Dermis lymphatic vessel endothelial cell (primary cell): ENCODE measurements at places on chromosomes 11 and 22. TPM values are rescaled to one million over a fixed set of nuclear protein-coding genes. Genes with fewer than 3 reads are reported as not detected.

Gene GNAZ
- 0.22 and 0.52 TPM in 2 replicates for total RNA-seq

Gene TUBA8
- total RNA-seq, result 0.26 and 0.33 TPM in 2 replicates

Gene APOC3
- total RNA-seq, result not detected in 2 replicates

Gene OR52N5
- not detected in 2 replicates for total RNA-seq

Gene TSPAN32
- total RNA-seq, result not detected in 2 replicates

Gene TSSK2
- not detected in 2 replicates for total RNA-seq

Gene RTN4RL2
- 0.11 TPM in 1 of 2 replicates, not detected in the other for total RNA-seq

Gene OR52M1
- total RNA-seq, result not detected in 2 replicates

Gene CCND1
- 116 and 372 TPM in 2 replicates for total RNA-seq
